Fibroblast of skin of right quadriceps (primary cell): ENCODE measurements at places on chromosomes 5 and 9.

- peak; percentile 86 for DNase-seq
These were observed 74.3 kb downstream of the DCP2 start for GRCh38 chr5:113050721-113051382.

DNA sequence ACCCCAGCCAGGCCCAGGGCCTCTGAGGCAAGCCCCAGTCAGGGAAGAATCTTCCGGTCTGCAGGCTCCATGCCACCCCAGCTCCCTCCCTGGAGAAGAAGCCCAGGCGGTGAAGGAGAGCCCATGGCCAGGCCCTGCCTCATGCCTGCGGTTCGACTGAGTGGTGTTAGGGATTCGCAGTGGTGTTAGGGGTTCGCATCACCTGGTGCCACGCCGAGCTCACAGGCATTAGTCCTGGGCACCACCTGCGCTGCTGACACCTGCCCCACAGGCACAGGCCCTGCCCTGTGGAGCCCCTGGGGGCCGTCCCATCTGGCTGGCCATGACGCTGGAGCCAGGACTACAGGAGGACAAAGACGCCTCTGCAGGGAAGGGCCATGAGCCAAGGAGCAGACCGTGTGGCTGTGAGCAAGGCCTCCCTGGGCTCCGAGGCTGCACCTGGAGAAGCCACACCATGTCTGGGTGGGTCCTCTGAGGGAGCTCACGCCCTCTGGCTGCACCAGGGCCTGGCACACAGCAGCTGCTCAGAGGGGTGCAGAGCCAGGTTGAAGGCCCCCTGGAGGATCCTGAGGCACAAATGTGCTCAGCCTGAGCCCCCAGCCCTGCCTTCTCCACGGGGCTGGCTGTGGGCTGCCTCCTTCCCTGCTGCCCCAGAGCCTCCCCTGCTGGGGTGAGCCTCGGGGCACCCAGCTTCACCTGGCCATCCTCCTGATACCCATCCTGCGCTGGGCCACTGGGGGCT lies 27.6 kb upstream of the RNF130 start:
- DNase-seq: no peak

DNA sequence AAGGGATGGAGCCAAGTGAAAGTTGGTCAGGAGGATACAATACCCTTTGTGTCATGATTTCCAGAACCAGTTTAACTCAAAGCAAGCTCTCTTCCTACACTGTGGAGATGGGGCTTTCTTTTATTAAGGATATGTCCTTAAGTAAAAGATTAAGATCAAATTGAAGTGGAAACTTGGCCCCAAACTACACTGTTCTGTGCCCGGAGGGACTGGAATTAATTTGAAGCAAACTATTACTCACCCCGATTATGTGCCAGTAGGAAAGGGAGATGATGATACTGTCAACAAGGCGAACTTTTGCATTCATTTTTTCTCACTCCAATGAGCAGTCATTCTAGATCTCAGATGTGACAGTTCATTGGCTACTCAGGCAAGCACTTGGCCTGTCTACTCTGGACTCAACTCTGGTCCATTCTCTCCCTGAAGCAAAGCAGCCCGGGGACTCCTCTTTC lies 186.7 kb downstream of the NTRK2 start:
- DNase-seq: peak; percentile 24

GRCh38 chr9:5813824-5814223 lies 19.1 kb downstream of the ERMP1 start:
- no peak for DNase-seq

GRCh38 chr5:117638581-117638980 lies 1064.0 kb upstream of the SEMA6A start:
- DNase-seq: no peak

GRCh38 chr9:95460518-95461164 lies 56.1 kb downstream of the PTCH1 start:
- peak; percentile 56 for DNase-seq

DNA sequence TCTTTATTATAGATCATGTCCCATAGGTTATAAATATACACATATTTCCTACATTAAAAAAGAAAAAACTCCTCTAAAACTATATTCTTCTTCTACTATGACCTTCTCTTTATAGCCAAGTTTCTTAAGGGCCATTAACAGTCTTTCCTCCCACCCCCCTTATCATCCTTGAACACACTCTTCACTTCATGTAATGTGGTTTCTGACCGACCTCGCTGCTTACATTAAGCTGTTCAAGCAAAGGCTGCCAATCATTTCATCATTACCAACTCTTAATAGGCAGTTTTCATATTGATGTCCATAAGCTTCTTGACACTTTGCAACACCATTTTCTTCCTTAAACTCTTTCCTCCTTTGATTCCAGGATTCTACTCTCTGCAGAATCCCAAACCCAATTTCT lies 283.0 kb upstream of the PCSK5 start:
- DNase-seq: no peak

DNA sequence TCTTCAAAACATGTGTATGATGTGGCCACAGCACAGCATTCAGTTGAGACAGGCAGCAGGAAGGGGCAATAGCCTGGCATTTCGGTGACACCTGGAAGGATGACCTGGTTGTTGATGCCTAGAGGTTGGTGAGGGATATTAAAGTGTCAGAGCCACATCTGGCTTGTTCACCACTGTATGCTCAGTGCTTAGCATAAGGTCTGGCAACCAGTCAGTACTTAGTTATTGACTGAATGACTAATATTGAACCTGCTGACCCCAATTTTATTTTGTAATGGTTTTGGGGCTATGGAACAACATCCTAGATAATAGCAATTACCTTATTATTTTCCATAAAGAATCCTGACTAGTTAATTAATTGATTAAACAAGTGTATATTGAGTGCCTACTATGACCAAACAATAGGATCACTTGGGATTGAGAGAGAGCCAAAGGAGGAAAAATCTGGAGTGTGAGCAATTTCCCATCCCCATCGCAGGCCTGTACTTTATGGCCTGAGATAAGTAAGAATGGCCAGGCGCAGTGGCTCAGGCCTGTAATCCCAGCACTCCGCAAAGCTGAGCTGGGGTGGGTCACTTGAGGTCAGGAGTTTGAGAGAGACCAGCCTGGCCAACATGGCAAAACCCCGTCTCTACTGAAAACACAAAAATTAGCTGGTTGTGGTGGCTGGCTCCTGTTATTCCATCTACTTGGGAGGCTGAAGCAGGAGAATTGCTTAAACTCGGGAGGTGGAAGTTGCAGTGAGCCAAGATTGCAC lies 85.4 kb upstream of the PLPP1 start:
- DNase-seq: no peak

GRCh38 chr9:78298046-78298765 lies 1.3 kb downstream of the PSAT1 start:
- DNase-seq: no peak

- peak; percentile 89 for DNase-seq
These were observed 456.9 kb downstream of the BNC2 start for GRCh38 chr9:16413509-16414016.

DNA sequence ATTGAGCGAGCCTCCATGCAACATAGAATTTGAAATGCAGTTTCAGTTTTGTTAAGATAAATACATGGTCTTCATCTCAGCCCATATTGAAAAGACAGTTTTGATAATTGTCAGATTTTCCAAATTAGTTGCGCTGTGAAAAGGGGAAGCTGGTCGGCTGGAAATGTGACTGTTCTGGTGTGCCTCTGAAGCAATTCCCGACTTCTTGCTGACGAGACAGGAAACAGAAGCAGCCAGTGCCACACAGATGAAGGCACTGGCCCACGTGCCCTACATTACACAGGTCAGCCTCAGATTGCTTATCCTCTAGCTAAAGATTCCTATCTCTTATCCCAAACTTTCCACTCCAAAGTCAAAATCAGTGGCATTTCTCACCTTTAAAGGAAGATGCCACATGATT lies 214.1 kb upstream of the TLE4 start:
- no peak for DNase-seq

- DNase-seq: no peak
These were observed 679 bp downstream of the DOLK start for GRCh38 chr9:128946571-128947276.

DNA sequence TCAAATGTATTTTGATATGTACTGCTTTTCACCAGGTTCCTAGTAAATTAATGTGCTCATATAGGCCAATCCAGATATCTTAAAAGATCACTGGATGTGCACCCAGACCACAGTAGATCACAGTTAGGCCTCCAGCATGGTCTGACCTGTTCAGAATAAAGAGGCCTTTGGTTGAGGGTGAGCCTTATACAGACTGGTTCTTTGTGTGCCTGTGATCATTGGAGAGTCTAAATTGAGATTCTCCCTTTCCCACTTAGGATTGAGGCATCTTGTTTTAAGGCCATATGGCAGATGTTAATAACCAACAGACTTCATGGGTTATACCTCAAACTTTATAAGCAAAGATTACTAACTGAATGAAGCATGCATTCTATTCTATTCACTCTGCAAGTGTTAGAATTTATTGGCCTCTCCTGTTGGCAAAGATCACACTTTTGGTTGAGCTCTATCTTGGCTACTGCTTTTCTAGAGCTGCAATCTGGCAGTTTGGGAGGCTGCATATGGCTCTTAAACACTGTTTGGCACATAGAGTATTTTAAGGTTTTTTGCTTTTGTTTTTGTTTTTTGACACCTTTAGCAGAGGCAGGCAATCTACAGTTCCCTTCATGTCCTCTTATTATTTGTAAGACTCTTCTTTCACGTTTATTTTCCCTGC lies 8.5 kb downstream of the CHSY3 start:
- no peak for DNase-seq

DNA sequence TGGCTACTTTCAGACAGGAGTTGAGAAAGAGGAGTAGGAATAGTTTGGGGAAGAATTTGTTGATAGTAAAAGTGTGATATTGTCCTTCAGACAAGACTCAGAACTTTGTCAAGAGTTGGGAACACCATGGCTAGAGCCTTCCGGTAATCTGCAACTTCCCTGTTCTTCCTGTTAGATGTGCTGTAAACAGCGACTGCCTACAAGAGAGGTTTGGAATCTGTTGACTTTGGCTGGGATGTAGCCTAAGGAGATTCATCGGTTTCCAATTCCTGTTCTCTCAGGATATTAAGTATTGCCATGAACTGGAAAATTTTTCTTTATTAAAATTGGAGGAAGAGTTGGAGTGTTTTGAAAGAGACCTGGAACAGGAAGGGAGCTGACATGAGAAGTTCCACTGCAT lies 43.9 kb downstream of the ARHGAP26 start:
- no peak for DNase-seq

DNA sequence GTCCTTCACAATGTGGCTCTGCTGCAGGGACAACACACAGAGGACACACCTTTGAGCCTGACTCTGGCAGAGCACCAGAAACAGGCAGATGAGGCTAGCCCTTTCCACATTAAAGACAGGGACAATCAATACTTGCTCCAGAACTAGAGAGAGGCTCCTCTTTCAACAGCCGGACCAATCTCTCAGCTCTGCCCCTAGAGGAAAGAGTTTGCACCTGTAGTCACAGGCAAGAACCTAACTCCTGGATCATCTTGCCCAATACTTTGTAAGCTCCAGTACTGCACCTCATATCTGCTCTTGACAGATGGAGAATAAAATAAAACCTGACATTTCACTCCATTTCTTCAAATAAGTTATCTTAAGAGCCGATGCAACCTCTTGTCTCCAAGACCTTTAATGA lies 52.1 kb downstream of the EPB41L4A start:
- no peak for DNase-seq

DNA sequence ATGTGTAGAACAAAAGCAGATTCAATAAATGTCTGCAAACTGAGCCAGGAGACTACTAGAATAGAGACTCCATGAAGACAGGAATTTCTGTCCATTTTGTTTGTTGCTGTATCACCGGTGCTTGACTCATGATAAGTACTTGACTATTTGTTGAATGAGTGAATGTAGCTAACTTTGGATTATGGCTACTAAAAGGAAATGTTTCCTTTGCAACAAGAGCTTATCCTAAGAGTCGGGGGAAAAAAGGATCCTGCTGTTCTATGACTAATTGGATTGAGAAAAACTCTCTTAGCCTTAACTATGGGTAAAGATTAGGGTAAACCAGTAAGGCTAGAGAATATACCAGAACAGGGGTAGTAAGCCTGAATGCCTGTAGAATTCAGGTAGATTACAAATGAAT lies 3.5 kb downstream of the PAIP1 start:
- DNase-seq: peak; percentile 5

- no peak for DNase-seq
These were observed 30.4 kb upstream of the KCNV2 start for GRCh38 chr9:2686911-2687310.
